Fibroblast of skin of left quadriceps (primary cell): ENCODE measurements at places on chromosomes 3 and 15.

GRCh38 chr15:69685512-69686452 is 233.2 kb downstream of the RPLP1 start:
- DNase-seq: no peak

DNA sequence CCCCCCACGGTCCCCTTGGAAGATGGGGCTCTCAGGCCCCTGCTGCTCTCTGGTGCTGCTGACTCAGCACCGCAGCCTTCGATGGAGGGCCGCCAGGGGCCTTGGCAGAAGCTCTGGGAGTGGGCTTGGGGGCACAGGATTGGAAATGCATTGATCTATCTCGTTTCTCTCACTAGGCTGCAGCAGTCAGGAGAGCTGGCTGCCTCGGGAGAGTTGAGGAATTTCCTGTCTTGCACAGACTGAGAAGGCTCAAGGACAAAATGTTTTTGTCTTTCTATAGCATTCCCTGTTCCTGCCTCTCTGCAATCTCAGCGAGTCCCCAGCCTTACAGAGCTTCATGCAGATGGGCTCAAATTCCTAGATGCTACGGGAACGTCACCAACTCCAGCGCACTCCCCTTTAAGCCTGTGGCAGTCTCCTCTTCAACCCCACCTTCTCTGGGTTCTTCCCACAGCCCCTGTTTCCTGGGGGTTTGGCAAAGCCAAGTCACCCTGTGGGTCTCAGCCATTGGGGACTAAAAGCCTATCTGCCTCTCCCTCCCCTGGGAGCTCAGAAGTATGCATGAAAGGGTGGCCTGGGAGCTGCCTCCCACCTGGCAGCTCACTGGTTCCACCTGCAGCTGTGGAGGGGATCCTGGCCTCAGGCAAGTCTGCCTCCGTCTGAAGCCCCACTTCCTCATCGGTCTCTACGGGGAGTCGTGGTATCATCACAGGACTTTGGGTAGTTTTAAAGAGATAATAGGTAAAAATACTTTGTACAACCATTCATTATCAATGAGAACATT is 127.4 kb upstream of the HACD2 start:
- no peak for DNase-seq

DNA sequence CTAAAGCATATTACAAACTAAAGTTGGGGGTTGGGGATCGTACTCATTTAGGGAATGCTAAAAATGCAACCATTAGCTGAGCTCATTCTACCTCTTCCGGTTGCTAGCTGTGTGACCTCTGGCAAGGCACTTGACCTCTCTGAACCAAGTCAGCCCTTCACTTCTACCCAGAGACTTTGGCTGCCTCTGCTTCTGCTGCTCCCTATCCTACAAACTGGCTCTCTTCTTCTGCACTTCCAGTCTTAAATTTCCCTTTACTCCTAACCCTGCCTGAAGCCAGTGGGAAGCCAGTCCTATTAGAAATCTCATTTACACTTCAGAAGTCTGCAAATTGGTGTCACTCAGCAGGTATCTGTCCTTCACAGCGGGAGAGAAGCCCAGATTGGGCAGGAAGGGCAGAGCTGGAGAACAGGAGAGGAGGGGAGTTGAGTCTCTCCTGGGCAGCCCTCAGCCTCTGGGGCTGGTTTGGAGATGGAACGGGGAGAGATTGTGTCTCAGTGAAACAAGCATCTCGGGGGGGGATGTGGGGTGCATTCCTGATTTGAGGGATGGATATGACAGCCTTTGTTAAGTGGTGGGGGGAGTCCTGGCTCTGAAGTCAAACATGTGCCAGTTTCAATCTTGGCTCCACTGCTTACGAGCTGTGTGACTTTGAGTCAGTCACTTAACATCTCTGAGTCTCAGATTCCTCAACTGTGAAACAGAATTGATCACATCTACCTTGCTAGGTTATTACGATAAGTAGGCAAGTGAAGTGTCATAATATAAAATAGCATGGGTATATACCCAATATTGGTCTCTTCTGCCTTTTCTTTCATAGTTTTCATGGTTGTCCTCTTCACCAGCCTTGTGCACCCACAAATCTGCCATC is 7.8 kb upstream of the AEN start:
- DNase-seq: no peak

DNA sequence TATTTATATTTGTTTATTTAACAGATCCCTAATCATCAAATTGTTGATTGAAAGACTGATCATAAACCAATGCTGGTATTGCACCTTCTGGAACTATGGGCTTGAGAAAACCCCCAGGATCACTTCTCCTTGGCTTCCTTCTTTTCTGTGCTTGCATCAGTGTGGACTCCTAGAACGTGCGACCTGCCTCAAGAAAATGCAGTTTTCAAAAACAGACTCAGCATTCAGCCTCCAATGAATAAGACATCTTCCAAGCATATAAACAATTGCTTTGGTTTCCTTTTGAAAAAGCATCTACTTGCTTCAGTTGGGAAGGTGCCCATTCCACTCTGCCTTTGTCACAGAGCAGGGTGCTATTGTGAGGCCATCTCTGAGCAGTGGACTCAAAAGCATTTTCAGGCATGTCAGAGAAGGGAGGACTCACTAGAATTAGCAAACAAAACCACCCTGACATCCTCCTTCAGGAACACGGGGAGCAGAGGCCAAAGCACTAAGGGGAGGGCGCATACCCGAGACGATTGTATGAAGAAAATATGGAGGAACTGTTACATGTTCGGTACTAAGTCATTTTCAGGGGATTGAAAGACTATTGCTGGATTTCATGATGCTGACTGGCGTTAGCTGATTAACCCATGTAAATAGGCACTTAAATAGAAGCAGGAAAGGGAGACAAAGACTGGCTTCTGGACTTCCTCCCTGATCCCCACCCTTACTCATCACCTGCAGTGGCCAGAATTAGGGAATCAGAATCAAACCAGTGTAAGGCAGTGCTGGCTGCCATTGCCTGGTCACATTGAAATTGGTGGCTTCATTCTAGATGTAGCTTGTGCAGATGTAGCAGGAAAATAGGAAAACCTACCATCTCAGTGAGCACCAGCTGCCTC is 14.7 kb downstream of the THBS1 start:
- DNase-seq: peak; percentile 31

GRCh38 chr3:132573797-132574211 is 23.3 kb upstream of the ACKR4 start:
- DNase-seq: peak; percentile 57

DNA sequence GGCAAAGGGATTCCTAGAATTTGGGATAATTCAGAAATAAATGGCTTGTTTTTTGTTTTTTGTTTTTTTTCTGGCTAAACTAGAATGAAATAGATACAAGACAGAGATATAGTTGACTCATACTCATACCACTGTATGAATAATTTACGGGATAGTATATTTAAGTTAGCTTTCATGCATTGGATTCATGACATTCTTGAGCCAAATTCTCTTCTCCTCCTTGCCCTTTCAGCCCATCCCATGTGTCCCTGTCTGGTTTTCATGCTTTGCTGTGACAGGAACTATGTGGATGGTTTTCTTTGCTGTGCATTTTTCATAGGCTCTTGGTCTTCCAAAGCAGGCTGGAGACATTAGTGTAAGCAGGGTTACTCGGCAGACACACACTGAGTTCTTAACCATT is 66.6 kb upstream of the UMPS start:
- peak; percentile 2 for DNase-seq

DNA sequence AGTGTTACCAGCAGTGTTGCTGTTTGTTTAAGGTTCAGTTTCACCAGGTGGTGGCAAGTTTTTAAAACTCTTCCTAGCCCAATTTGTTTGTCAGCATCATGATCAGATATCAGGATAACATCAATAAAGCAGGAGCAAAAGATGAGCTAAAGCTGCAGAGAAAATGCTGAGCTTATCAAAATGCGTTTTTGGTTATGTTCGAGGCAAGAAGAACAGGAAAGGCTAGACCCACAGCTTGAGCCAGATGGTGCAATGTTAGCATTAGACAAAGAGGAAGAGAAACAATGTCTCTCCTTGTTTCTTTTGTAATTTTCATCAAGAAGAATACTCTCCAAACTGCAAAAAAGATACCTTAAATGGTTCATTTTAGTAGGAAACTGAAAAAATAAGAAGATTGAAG is 66.2 kb downstream of the THRB start:
- no peak for DNase-seq

- DNase-seq: no peak
Observed at GRCh38 chr3:81045246-81045645, 716.2 kb downstream of the GBE1 start.

DNA sequence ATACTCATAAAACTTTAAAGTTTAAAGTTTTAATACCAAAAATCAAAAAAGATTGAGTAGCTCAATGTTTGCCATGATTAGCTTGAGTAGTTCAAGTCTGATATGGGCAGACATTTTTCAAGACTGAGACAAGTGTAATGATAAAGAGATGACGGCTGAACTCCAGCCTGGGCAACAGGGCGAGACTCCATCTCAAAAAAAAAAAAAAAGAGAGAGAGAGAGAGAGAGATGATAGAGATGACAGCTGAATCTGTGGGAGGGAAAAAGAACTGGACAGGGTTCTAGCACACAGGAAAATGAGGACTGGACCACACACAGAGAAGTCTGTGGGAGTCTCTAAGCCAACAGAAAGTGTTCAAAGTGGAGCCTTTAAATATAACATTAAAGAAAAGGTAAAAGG is 25.2 kb downstream of the CEP152 start:
- no peak for DNase-seq

- no peak for DNase-seq
Observed at GRCh38 chr3:42502429-42503250, at the start of gene VIPR1. VIPR1 (plus strand) TSS chr3:42502643; CDS start chr3:42502736, 93 bp downstream.

GRCh38 chr3:107082527-107082926 is 294.7 kb upstream of the CCDC54 start:
- DNase-seq: peak; percentile 28

GRCh38 chr15:89150762-89151664 is 62.8 kb downstream of the ABHD2 start:
- peak; percentile 36 for DNase-seq

DNA sequence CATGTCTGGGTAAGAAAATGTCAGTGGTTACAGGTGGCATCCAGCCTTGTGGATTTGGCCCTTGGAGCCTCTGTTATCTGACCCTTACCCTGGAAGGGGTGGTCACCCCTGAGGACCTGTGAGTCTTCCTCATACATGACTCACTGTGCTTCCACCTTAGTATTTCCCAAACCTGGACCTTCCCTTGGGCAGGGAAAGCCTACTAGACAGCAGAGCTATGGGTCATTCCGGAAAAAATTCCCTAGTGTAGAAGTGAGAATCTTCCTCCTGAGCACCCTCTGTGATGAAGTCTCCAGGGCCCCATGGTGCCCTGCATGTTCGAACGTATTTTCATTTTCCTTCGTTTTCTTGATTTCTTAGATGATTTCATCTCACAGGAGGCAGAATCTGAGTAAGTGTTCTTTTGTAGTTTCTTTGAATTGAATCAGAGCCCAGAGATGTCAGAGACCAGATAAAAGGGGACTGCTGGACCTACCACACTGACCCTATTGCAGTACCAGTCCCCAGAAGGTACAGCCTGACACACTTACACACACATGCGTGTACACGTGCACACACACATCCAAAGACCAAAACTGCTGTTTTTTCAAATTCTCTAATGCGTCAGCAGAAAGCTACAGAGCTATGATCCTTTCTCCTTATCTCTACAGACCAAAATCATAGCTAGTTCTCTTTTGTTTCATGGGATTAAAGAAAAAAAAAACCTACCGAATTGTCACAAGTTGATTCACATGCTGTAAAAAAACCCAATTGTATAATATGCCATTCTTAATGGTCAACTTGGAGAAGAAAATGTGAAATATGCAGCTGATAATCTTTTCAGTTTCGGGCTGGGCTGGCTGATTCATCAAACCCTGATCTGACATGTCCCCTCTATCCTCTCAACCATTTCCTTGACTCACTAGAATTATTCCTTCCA is 50.5 kb upstream of the ARHGEF3 start:
- peak; percentile 12 for DNase-seq

- peak; percentile 34 for DNase-seq
Observed at GRCh38 chr3:87167628-87168456, 59.3 kb upstream of the CHMP2B start.

- DNase-seq: no peak
Observed at GRCh38 chr3:189962466-189962865, 158.2 kb downstream of the P3H2 start.

DNA sequence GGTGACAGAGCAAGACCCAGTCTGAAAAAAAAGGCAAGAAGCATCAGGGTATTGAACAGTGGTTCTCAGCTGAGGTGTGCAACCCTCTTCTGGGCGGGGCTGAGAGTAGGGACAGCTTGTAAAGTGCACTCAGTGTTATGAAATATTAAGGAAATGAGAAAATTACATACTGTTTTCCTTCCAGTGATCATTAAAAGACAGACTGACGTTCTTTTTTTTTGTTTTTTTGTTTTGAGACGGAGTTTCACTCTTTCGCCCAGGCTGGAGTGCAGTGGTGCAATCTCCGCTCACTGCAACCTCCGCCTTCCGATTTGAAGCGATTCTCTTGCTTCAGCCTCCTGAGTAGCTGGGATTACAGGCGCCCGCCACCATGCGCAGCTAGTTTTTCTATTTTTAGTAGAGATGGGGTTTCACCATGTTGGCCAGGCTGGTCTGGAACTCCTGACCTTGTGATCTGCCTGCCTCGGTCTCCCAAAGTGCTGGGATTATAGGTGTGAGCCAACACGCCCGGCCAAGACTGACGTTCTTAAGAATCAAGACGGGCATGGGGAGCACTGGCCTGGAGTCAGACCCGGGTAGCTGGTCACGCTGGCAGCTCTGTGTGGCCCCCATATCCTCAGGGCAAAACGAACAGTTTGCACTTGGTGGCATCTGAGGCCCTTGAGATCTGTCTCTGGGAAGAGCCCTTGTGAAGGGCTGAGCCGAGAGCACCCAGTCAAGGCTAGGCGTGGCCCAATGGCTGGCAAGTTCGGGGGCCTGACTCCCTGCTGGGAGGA is 11.4 kb downstream of the MAN2A2 start:
- DNase-seq: no peak

DNA sequence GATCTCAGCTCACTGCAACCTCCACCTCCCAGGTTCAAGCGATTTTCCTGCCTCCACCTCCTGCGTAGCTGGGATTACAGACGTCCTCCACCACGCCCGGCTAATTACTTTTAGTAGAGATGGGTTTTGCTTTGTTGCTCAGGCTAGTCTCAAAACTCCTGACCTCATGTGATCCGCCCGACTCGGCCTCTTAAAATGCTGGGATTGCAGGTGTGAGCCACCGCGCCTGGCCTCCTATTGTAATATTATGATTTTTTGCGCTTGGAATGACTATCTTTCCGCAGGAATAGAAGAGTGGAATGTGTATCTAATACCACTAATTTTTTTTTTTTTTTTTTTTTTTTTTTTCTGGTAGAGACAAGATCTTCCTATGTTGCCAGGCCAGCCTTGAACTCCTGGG is 1.8 kb downstream of the ARL8B start:
- DNase-seq: no peak

DNA sequence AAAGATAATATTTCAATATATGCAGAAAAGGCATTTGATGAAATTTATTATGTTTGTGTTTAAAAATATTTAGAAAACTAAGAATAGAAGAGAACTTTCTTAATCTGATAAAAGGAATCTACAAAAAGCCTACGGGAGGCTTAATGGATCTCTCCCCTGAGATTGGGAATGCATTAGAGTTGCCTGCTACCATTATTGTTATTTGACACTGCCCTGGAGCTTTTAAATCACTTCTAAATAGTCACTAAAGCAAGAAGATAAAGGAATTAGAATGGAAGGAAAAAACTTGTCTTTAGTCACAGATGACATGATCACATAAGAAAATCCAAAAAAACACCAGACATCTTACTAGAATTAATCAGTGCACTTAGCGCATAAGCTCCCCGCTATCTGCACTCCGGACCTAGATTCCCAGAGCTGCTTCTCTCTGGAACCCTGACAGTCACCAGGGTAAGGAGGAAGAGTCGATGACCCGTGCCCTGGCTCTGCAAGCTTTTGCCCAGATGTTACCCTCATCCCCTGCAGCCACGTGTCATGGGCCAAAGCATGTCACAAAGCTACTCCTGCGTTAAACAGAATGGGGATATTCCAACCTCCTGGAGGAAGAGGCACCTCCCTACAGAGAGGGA is 97.1 kb downstream of the MINAR1 start:
- no peak for DNase-seq
